ENCODE measurements at places on chromosomes 16 and 17.
A peak's percentile ranks its signal among the peaks of the same experiment; 100 is the strongest.

DNA sequence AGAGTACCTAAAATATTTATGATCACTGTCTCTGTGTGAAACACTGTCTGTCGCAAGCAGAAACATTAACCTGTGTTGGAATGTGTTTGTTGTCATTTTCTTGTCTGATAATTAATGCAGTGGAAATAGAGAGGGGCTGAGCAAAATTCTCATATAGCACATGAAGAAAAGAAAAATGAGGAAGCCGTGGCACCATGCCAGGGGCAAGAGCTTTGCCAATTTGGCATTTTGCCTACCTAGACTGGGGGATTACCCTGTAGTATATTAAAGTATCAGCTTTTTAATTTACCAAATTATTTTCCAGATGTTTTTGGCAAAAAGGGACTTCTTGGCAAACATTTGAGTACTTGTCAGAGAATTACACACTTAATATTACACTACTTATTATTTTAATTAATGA lies 1326.6 kb upstream of the GOT2 start:
- DNase-seq = no peak

DNA sequence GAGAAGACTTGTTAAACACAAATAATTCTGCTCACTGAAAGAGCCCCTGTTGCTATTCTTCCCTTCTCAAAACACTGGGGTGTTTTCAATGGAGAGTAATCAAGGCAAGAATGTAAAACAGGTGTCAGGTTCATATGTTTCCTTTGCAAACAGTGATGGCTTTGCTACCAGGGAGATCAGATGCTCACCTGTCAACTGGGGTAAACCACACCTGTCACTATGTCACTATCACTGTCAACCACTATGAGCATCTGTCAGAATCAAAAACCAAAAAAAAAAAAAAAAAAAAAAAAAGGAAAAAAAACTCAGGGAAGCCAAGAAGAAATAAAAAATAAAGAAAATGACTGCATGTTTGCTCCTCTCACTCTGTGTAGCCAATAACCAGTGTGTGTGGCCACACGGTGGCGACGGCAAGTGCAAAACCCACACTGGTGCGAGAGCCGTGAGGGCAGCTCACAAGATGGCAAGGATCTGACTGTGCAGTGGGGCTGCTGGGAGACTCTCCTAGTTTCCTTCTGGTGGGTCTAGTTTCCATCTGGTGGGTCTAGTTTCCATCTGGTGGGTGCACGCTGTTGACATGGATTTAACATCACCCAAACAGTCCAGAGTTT lies 22.7 kb downstream of the USP22 start:
- DNase-seq = peak; percentile 94

GRCh38 chr16:56242740-56243139 lies 51.5 kb downstream of the GNAO1 start:
- no peak for DNase-seq

- DNase-seq = no peak
Measured at GRCh38 chr16:79316004-79316458, 284.5 kb downstream of the MAF start.

DNA sequence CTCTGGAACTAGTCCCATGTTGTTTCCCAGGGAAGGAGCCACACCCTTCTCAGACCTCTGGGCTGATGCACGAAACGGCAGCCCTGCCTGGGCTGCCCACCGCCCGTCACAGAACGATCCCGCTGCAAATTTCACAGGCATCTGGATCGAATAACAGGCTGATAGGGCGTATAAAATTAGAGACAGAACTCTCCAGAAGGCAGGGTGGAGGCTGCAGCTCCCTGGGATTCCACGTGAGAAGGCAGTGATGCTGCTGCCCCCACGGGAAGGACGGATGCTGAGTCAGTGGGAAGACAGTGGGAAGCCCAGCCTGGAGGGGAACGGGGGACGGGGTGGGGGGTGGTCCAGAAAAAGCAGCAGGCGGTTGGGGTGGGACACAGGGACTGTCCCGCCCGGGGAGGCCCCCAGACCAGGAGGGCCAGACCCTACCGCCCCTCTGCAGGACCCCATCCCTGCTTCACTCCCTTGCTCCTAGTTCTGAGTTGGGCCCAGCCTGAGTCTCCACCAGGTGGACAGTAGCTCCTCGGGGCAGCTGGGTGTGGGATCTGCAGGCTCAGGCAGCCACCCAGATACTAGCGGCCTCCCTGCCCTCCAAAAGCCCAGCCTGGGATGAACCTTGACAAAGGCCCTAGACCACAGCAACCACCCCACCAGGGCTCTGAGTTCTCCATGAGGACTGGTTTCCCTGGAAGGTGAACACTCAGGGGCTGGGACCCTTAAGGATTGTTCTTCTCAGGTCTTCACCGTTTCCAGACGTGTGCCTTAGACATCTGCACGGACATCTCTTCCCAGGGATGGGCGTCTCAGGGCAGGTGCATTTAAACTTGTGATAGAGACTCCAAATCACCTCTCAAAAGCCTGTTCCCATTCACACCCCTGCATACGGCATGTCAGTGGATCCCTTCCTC lies 117.8 kb downstream of the METRNL start:
- no peak for DNase-seq

DNA sequence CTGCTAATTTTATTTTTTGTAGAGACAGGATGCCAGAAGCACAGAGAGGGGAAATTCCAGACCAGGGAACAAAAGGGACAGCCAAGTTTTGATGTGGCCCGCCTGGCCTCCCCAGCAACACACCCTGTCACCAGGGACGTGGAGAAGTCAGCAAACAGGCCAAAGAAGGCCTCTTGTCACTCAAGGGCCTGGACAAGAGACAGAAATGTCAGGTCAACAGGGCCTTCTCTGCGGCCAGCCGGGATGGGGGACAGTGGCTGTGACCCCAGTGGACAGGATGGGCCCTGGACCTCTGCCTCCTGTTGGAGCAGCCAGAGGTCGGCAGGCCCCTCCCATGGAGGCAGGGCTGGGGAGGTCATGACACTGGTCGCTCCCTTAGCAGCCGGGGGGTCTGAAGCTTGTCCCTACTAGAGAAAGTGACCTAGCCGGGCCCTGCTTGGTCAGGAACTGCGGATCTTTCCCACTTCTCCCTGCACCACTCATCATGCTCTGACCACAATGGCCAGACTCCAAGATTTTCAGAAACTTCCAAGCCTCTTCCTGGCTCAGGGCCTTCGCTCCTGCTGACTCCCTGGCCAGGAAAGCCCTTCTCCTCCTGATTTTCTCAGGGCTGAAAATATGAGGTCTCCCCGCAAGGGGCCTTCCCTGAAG lies 9.2 kb upstream of the TVP23A start:
- no peak for DNase-seq

DNA sequence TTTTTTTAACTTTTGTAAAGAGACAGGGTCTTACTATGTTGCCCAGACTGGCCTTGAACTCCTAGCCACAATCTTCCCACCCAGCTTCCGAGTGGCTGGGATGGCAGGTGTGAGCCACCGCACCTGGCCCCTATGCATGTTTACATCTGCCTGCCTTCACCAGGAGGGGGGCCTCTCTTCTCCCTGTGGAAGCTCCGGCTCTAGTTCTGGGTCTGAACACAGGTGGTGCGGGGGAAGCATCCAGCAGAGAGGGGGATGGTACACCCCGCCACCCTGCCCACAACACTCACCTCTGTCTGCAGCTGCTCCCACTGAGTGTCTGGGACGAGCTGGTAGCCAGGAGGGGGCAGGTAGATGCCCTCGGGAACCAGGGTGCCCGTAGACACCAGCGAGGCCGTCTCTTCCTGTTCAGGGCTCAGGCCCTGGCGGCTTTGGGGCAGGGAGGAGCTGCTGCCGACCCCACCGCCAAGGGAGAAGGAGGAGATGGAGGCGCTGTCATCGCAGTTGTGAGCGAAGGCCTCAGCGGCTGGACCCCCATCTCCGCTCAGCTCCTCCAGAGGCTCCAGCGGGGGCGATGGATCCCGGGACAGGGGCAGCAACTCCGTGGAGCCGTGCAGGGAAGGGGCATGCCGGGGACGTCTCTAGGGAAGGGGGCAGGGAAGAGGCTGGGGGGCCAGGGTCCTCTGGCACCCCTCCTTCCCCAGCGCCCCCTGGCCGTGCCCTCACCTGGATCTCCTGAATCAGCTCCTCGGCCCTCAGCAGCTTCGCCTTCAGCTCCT lies 10.9 kb downstream of the RABEP2 start:
- peak; percentile 75 for DNase-seq

- DNase-seq = no peak
Measured at GRCh38 chr17:59378675-59379074, 47.2 kb downstream of the YPEL2 start.

- no peak for DNase-seq
Measured at GRCh38 chr17:77254951-77255825, 114.4 kb downstream of the SEC14L1 start.

GRCh38 chr16:88420496-88420895 lies 32.6 kb upstream of the ZFPM1 start:
- no peak for DNase-seq

DNA sequence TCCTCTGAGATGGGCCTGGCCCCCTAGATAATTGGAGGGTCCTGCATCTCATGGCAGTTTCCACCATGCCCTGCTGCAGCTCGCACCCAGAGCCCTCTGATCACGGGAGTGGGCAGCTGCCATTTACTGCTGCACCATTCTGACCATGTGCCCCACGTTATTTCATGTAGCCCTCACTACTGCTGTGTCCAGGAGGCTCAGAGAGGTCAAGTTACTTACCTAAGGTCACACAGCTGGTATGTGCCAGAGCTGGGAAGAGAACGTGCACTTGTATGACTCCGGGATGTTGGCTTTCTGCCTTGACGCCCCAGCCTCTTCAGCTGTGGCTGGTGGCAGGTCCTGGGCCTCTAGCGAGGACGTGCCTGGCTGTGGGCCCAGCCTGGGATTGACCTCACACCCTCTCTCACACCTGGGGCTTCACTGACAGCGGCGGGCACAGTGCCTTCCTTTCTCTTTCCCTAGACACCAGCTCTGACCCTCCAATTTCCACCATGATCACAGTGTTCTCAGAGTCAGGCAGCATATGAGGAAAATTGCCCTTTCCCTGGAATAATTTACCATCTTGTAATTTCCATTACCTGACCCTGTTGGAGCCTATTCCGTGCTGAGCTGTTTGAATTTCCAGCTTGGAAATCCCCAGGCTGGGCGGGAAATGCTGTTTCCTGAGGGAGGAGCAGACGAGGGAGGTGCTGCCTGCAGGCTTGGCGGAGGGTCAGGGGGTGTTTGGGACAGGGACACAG lies 18.5 kb upstream of the DOC2B start:
- DNase-seq = no peak

GRCh38 chr16:11679250-11679649 lies 11.0 kb downstream of the SNN start:
- no peak for DNase-seq

DNA sequence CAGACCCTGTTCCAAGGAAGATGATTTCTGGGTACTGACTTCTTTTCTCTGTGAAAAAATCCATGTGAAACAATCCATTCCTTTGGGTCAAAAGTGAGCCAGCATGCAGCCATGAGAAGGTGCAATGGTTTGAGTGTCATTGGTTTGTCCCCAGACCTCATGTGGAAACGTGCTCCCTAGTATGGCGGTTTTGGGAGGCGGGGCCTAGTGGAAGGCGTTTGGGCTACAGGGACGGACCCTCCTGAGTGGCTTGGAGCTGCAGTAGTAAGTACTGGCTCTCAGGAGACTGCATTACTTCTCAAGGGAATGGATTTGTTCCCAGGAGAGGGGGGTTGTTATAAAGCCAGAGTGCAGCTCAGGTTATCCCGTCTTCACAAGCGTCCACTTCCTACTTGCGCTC lies 19.4 kb downstream of the ELAC2 start:
- DNase-seq = no peak

- no peak for DNase-seq
Measured at GRCh38 chr16:1946495-1947368, 3.7 kb upstream of the MSRB1 start.

DNA sequence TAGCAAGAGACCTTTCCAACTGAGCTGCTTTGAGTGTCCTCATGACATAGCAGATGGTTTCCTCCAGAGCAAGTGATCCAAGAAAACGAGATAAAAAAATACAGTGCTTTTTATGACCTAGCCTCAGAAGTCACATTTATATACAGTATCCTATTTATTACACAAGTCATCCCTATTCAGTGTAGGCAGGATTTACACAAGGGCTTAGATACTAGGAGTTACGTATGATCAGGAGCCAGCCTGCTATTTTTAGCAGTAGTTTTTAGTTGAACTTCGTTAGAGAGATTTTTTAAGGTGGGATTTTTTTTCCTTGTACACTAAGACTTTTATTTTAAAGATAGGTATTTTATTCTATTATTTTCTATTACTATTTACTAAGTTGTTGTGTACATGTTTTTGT lies 58.4 kb downstream of the PHKB start:
- peak; percentile 57 for DNase-seq

DNA sequence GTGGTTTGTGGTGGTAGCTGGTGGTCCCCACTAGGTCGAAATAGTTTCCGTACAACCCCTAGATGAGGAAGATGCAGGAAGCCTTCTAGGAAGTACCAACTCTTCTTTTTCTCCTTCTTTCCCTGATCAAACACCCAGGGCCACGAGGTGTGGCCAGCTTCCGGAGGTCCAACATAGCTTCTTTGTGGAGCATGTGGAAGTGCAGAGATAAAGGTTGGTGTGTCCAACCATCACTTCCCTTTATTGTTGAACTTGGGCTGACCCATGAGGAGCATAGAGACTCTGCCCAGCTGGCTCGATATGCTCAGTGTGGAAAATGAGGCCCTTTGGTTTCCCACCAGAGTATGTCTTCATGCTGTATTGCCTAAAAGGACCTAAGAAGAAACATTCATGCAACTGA lies 6.3 kb upstream of the RGS9 start:
- no peak for DNase-seq

DNA sequence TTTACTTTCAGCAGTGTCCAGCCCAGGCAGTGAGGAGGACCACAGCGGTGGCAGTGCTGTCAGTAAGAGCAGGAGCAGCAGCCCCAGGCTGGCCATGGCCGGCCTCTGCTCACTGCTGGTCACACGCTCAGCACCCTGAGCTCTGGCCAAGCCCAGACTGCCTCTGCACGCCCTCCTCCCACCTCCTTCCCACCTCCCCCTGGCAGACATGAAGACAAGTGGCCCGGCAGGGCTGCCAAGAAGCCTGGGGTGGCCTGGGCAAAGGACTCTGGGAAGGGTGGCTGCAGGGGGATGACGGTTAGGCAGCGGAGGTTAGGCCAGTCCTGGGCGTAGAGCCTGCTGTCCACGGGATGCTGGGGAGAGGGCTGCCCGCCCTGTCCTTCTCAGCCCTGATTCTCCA lies at the start of gene C16orf89:
TSS of gene C16orf89 (minus strand) at position 144 of the 400 bp plus-strand sequence. CDS start at position 96, 48 bp downstream.
- no peak for DNase-seq

GRCh38 chr17:247767-248166 lies 66.3 kb upstream of the DOC2B start:
- DNase-seq = no peak

GRCh38 chr16:17343028-17343427 lies 127.7 kb downstream of the XYLT1 start:
- no peak for DNase-seq

DNA sequence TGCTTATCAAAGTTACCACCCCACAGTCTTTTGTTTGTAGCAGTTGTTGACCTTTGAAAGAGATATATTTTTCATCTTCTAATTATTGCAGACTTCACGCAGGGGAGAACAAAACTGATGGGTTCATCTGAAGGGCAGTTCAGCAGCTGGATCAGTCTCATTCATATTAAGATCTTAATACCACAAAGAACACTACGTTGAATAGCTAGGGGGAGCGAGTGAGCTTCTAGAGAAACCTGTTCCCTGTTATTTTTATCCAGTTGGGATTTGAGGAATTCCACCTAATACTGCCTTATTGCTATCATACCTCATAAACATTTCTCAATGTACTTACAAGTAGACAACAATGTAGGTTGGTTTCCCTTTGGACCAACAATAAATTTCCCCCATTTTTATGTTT lies 306.1 kb upstream of the KIF2B start:
- no peak for DNase-seq

GRCh38 chr17:66175892-66176291 lies 16.0 kb downstream of the CEP112 start:
- no peak for DNase-seq
